Naive thymus-derived CD8-positive, alpha-beta T cell (primary cell): ENCODE measurements at places on chromosomes 6 and 20.
A peak's percentile ranks its signal among the peaks of the same experiment; 100 is the strongest.

DNA sequence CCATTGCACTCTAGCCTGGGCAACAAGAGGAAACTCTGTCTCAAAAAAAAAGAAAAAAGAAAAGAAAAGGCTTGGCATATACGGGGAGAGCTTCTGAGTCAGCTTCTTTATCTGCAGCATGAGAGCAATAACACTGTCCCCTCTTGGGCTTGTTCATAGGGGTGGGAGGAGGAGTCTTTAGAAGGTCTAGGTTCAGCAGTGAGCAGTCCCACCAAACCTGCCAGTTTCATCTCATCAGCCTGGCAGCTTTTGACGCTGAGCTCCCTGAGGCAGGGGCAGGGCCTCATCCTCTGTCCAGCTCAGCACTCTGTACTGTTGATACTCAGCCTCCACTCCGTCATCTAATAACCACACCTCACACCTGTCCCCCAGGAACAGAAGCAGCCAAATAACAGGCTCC is 5.6 kb upstream of the C6orf132 start:
- H3K27me3 ChIP-seq = peaks cover 13% of the 10 kb centered on the region
- H3K27ac ChIP-seq = no peak overlapping the region
- H3K4me1 ChIP-seq = no peaks in the 10 kb centered on the region
- H3K36me3 ChIP-seq = no peaks in the 10 kb centered on the region

- no peak overlapping the region for H3K27ac ChIP-seq
- H3K27me3 ChIP-seq = no peaks in the 10 kb centered on the region
- H3K4me3 ChIP-seq = no peak overlapping the region
Measured at GRCh38 chr6:7894262-7895124, 16.1 kb downstream of the TXNDC5 start.

DNA sequence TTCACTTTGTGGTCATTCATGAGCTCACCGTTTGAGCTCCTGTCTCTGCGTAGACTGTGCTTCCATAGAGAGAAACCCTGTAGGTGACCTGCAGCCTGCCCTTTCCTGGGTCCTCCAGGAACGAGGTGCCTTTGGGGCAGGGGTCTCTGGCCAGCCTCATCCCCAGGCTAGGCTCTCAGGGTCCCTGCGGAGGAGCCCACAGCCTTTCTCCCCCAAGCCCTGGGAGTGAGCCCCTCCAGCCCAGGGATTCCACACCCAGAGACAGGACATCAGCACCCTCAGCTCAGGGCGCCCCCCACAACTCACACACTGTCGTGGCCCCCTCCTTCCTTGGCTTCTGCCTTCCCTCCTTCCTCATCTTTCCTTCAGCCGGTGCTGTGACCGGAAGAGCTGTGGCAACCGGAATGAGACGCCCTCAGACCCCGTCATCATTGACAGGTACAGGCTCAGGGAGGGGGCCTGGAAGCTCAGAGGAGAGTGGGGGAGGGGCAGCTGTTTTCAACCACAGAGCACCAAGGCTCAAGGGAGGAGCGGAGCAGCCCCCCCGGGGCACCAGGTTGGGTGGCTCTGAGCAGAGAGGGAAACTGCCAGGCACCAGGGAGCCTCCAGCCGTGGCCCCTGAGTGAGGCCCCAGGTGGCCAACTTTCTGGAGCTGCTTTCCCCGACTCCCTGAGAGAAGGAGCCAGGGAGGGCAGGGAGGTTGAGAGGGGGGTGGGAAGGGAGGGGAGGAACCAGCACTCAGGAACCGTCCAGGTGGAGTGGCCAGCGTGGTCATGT is 16.8 kb downstream of the EBF4 start:
- DNase-seq = no peak
- H3K4me3 ChIP-seq = no peak overlapping the region
- no peaks in the 10 kb centered on the region for H3K36me3 ChIP-seq
- H3K27ac ChIP-seq = peak overlapping the region; percentile 69
- H3K27me3 ChIP-seq = peaks cover 5% of the 10 kb centered on the region

- H3K27me3 ChIP-seq = peaks cover 23% of the 10 kb centered on the region
- no peak overlapping the region for H3K4me3 ChIP-seq
- no peak overlapping the region for H3K27ac ChIP-seq
- H3K36me3 ChIP-seq = no peaks in the 10 kb centered on the region
Measured at GRCh38 chr6:149890629-149891045, 7.3 kb downstream of the RAET1E start.

DNA sequence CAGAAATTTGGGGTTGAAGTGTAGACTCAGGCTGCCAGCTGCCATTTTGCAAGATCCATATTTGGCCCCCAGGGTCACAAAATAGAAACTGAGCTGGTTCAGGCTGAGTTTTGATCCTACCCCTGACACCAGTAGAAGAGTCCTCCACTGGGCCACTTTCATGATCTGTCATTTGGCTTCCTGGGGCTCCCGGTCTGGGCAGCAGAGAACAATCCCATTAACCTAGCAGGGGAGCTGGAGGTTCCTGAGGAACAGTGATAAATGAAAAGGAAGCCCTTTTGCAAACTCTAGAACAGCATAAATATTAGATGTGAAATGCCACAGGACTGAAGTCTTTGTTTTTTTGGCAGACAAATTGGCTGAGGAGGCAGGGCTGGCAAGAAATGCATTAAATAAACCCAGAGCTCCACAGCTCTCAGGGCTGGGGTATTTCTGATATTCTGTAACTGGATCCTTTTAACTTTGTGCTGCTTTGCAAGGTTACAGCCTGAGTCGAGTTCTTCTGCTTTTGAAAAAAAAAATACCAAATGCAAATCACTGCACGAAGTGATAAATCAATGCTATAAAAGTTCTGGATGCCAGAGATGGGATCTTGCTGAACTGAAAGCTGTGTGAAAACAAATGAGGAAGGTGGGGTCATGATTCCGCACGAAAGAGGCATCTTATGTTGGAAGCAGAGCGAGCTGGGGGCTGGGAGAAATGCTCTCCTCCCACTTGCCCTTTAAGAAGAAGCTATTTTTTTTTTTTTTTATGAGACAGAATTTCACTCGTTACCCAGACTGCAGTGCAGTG is 64.4 kb downstream of the SULF2 start:
- H3K27me3 ChIP-seq = peaks cover 8% of the 10 kb centered on the region
- H3K27ac ChIP-seq = no peak overlapping the region
- H3K36me3 ChIP-seq = no peaks in the 10 kb centered on the region
- no peak for DNase-seq
- peaks cover 12% of the 10 kb centered on the region for H3K4me1 ChIP-seq

DNA sequence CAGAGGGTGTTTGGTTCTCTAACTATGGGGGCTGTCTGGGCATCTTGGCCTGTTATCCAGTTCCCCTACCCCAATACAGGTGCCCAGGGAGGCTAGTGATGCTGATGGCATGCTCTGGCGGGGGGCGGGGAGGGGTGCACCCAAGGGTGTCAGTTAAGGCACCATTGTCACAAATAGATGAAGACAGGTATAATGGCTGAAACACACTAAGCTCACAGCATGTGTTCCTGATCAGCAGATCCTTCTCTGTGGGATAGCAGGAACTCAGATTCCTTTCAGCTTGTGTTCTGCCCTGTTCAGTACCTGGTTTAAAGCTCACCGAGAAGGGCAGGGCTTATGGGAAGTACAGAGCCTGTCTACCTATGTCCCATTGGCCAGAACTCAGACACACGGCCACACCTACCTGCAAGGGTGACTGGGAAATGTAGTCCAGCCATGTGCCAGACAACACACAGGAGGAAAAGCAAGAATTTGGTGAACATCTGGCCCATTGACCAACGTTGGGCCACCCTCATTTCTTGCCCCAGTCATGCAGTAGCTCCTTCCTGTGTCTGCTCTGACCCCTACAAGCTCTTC is 3.4 kb upstream of the RSPO4 start:
- H3K4me3 ChIP-seq = no peak overlapping the region
- peaks cover 40% of the 10 kb centered on the region for H3K27me3 ChIP-seq
- H3K36me3 ChIP-seq = no peaks in the 10 kb centered on the region
- peaks cover 8% of the 10 kb centered on the region for H3K4me1 ChIP-seq

DNA sequence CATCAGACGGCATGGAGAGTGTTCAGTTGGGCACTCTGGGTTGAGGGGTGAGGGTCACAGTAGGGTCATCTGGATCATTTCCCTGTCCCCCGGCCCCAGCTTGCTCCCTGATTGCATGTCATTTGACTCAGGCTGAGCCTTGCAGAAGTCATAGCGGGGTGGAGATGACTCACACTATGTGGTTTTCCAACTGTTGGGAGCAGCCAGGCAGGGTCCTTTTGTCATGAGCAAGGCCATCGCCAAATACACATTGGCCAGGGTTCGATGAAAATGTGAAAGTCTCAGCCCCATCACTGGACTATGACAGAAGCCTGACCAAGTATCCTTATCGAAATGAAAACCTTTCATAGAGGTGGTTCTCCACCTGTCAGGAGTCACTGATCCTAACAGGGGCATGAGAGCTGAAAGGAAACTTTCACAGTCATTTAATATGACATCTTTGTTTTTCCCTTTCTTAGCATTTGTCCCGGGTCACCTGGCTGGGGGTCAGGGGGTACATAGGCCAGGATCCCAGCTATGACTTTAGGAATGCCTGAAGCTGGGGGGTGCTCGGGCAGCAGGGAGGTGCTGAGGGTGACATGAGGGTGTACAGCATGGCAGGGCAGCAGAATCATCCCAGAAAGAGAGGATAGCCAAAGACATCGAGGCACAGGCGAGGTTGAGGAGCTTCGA is 70.2 kb upstream of the CD93 start:
- H3K4me3 ChIP-seq = no peak overlapping the region
- DNase-seq = no peak
- peaks cover 13% of the 10 kb centered on the region for H3K27me3 ChIP-seq
- H3K4me1 ChIP-seq = peaks cover 23% of the 10 kb centered on the region
- H3K36me3 ChIP-seq = no peaks in the 10 kb centered on the region

- peaks cover 97% of the 10 kb centered on the region for H3K36me3 ChIP-seq
- H3K4me1 ChIP-seq = no peaks in the 10 kb centered on the region
- no peak overlapping the region for H3K4me3 ChIP-seq
- DNase-seq = no peak
Measured at GRCh38 chr20:487655-488054, 25.3 kb upstream of the TBC1D20 start.

GRCh38 chr6:125255201-125255600 is 46.6 kb downstream of the HDDC2 start:
- no peaks in the 10 kb centered on the region for H3K27me3 ChIP-seq
- H3K27ac ChIP-seq = no peak overlapping the region
- no peaks in the 10 kb centered on the region for H3K36me3 ChIP-seq
- H3K4me1 ChIP-seq = no peaks in the 10 kb centered on the region
